ENCODE measurements at places on chromosomes 13 and 19. TPM values are rescaled to one million over a fixed set of nuclear protein-coding genes. Genes with fewer than 3 reads are reported as not detected.

Gene FLT3LG
- 4.4 TPM for total RNA-seq

DNA sequence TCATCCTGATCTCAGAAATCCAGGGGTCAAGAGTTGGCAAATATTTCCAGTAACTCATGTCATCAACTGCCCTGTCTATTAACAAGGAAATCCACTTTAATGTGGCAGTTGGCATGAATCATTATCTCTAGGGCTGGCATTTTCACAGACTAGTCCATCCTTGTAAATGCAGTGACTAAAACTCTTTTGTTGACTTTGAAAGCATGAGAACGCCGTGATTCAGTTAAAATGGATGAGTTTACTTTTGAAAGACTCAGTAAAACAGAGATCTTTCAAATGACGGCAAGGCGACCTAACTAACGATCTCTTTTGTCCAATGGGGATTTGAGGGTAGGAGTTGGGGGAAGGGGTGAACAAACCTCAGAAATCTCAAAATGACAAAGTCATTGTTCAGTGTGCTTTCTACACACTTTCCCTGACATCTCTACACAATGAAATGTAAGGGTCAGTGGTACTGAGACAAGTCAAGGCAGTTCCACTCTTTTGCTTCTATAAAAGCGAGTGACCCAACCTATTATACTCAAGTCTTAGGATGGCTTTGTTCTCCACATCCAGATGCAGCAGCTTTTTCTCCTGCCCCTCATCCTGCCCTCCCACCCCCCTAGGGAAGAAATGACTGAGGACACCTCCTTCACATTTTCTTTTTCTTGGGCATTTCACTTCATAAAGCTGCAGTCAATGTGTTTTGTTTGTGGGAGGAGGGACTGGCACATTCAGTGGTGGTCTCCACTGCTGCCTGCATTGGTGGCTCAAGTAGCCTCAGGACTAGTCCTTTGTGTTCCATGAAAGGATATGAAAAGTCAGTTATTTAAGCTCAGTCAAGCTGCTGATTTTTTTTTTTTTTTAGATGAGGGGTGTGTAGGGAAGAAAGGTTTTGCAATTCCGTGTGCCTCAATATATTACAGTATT, 200.5 kb downstream of the ABCC4 start:
- DNase-seq, result no peak

- no peak for DNase-seq
These were observed 63.7 kb downstream of the CRYL1 start for GRCh38 chr13:20461860-20462532.

DNA sequence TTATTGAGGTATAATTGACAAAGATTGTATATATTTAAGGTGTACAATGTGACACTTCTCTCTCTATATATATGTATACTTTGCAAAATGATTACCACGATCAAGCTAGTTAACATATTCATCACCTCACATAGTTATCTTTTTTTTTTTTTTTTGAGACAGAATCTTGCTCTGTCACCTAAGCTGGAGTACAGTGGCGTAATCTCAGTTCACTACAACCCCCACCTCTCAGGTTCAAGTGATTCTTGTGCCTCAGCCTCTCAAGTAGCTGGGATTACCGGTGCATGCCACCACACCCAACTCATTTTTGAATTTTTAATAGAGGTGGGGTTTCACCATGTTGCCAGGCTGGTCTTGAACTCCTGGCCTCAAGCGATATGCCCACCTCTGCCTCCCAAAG, 3.7 kb downstream of the ZSCAN4 start:
- DNase-seq, result no peak

DNA sequence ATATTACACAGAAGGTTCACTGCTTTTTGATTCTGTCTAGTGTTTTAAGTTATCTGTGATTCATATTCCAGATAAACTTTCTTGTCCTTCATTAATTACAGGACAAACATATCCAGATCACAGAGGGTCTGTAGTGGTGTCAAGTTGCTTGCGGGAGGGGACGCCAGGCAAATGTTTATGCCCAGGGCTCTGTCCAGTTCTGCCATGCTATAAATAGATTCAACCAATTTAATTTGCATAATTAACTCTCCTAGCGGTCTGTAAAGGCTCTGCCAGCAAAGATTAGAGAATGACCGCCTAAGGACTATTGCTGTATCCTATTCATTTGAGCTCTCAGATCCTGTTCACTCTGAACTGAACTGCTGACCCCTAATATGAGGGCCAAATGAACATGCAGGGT, 59.7 kb upstream of the TRPC4 start:
- DNase-seq, result no peak

DNA sequence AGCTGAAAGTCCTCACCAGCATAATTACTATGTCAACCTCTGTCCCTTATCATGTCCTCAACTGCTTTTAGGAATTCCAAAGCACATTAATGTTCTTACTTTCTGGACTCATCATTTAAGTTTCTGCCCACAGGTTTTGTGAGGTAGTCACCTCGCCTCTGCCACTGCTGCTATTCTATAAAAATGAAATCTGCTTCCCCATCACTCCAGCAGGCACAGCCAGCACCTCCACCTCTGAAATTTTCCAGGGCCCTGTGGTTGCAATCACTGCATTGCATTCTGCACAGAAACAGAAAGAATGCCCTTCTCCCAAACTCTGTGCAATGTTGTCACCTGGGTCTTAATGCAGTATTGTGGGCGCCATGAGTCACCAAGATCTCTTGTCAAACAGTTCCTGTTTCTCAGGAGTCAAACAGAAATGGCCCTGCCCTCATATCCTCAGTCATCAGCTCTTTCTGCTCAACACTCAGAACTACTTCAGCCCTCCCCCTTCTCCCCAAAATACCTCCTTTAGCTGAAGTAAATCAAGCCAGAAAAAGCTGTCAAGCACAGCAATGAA, 529.2 kb upstream of the NBEA start:
- DNase-seq, result no peak

GRCh38 chr13:61415058-61415721, 459 bp downstream of the PCDH20 start:
- no peak for DNase-seq

Gene ZNF492
- total RNA-seq, result 0.19 TPM

GRCh38 chr19:1816530-1817298, 4.6 kb upstream of the ATP8B3 start:
- no peak for DNase-seq

- DNase-seq, result no peak
These were observed 7.0 kb downstream of the SERP2 start for GRCh38 chr13:44380404-44381165.

DNA sequence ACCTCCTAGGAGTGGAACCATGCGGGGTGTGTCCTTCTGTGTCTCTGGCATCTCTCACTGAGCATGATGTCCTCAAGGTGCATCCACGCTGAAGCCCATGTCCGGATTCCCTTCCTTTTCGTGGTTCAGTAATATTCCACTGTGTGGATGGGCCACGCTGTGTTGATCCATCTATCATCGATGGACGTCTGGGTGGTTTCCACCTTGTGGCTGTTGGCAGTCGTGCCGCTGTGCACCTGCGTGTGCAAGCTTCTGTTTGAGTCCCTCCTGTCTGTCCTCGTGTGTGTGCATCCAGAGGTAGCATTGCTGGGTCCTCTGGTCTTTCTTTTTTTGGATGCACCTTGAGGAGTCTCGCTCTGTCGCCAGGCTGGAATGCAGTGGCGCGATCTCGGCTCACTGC, 11.2 kb upstream of the GNA15 start:
- DNase-seq, result no peak

DNA sequence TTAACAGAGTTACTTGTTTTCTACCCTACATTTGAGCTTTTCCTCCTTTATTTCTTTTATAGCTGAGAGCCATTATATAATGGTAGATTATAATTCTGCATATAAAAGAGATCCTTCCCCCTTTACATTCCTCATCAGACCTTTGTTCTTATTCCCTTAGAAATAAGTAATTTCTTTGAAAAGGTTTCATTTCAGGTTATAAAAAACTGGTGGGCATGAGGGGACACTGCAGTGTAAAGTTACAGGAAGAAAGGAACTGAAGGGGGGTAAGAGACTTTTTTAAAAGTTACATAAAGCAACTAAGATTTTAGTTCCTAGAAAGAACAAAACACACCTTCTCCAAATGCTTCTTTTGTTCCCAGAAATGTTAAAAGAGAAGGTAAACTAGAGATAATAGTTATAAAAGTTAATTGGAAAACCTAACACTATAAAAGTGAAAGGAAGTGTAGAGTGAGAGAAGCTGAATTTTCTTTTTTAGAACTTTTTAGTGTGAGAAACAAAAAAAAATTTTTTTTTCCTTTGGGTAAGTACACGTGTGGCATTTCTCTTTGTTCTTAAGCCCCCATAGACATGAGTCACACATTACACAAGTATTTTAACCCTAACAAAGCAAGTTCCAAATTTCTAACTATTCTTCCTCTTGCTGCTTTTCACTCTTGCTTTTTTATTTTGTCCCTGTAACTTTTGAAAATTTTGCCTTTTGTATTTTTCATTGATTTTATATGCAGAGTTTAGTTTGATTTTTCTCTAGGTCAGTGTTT, 106.4 kb upstream of the MLNR start:
- no peak for DNase-seq

- no peak for DNase-seq
These were observed 7.8 kb upstream of the WASF3 start for GRCh38 chr13:26549713-26550112.

Data from glomerular endothelial cell (primary cell).